ENCODE measurements at places on chromosomes 7 and 10.
A peak's percentile ranks its signal among the peaks of the same experiment; 100 is the strongest.

- no peak overlapping the region for H3K27ac ChIP-seq
- no peak for DNase-seq
- no peaks in the 10 kb centered on the region for H3K27me3 ChIP-seq
Observed at GRCh38 chr7:34675749-34676374, 17.8 kb downstream of the NPSR1 start.

GRCh38 chr10:1549591-1550290 is 187.6 kb downstream of the ADARB2 start:
- DNase-seq: peak; percentile 2
- no peak overlapping the region for H3K27ac ChIP-seq
- H3K27me3 ChIP-seq: peaks cover 4% of the 10 kb centered on the region
- H3K36me3 ChIP-seq: peaks cover 19% of the 10 kb centered on the region
- H3K4me3 ChIP-seq: no peak overlapping the region
- H3K4me1 ChIP-seq: peaks cover 23% of the 10 kb centered on the region

DNA sequence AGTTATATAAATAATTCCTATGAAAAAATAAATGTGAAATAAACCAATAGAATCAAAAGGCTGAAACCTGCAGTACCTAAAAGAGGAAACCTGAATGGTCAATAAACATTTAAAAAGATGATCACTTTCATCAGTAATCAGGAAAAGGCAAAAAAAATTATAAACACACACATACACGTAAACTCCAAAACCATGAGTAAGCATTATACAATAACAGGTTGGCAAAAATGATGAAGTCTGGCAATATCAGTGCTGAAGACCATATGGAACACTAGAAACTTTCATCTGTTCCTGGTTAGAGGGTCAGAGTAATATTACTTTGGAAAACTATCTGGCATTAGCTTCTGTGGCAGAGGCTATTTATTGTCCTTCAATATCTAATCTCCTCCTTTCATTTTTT is 38.5 kb downstream of the PTF1A start:
- no peaks in the 10 kb centered on the region for H3K27me3 ChIP-seq
- H3K27ac ChIP-seq: no peak overlapping the region
- no peaks in the 10 kb centered on the region for H3K36me3 ChIP-seq

DNA sequence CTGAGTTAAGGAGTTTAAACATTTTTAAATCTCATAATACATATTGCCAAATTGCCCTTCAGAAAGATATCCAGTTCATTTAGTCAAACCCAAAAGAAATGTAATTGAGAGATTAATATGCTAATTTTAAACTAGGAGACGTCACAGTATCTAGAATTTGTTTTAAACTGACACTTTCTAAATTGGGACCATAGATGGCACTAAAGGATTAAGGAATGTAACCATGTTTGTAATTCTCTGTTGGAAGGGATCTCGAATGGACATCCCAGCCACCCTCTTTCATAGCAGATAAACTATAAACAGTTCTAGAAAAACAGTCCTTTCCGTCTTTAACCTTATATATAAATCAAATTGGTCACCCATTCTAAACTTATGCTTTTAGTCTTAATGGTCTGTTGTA is 30.0 kb upstream of the SAMD9L start:
- no peak overlapping the region for H3K4me3 ChIP-seq
- DNase-seq: no peak
- no peaks in the 10 kb centered on the region for H3K27me3 ChIP-seq

DNA sequence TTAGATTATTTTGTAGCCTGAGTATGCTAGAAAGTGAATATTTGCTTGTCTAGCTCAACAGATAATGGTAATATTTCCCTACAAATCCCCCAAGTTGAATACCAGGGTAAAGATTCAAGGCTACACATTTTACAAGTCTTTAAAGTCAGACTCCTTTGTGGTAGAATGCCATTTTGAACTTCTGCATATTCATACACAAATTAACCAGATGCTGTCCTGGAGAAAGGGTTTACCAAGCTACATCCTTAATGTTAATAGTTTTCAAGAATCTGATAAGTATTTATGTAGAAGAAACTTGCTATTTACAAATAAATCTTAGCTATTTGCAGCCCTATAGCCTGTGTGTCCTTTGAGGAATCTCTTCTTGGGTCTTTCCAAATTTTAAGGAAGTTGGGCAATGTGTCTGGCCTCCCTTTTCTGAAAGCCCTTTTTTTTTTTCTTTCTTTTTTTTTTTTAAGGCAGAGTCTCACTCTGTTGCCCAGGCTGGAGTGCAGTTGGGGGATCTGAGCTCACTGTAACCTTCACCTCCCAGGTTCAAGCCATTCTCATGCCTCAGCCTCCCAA is 82.6 kb downstream of the CPEB3 start:
- no peak for DNase-seq
- no peaks in the 10 kb centered on the region for H3K27me3 ChIP-seq
- no peak overlapping the region for H3K4me3 ChIP-seq
- peaks cover 8% of the 10 kb centered on the region for H3K4me1 ChIP-seq

- DNase-seq: no peak
- peaks cover 10% of the 10 kb centered on the region for H3K27me3 ChIP-seq
- peaks cover 6% of the 10 kb centered on the region for H3K36me3 ChIP-seq
- H3K4me3 ChIP-seq: no peak overlapping the region
- H3K4me1 ChIP-seq: peaks cover 17% of the 10 kb centered on the region
Observed at GRCh38 chr7:5350600-5351385, 68.0 kb downstream of the SLC29A4 start.

- no peaks in the 10 kb centered on the region for H3K36me3 ChIP-seq
- H3K4me1 ChIP-seq: no peaks in the 10 kb centered on the region
- no peak overlapping the region for H3K27ac ChIP-seq
- DNase-seq: no peak
Observed at GRCh38 chr7:28497009-28497408, 84.7 kb downstream of the CREB5 start.

- DNase-seq: no peak
- peaks cover 13% of the 10 kb centered on the region for H3K4me1 ChIP-seq
- H3K27me3 ChIP-seq: peaks cover 2% of the 10 kb centered on the region
- H3K27ac ChIP-seq: no peak overlapping the region
Observed at GRCh38 chr7:29234438-29234837, 39.9 kb downstream of the CHN2 start.

DNA sequence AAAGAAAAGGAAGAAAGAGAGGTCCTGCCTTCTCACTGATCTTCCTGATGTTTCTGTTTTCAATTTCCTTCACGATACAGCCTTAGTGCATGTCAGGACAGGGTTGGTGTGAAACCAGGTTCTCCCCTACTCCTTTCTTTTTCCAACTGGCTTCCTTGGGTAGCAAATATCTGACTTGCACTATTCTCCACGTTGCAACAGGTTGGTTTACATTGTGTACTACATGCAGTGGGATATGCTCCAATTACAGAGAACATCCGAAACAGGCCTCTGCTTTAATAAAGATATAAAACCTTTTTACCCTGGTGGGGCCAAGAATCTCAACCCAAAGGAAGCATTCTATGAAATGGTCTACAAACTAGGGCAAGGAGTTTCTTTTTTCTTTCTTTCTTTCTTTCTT is 16.9 kb upstream of the CREB5 start:
- DNase-seq: no peak
- H3K36me3 ChIP-seq: no peaks in the 10 kb centered on the region
- no peak overlapping the region for H3K27ac ChIP-seq
- H3K4me1 ChIP-seq: no peaks in the 10 kb centered on the region

- H3K27ac ChIP-seq: no peak overlapping the region
- H3K36me3 ChIP-seq: no peaks in the 10 kb centered on the region
- H3K4me1 ChIP-seq: no peaks in the 10 kb centered on the region
- H3K27me3 ChIP-seq: peaks cover 3% of the 10 kb centered on the region
- H3K4me3 ChIP-seq: no peak overlapping the region
Observed at GRCh38 chr7:66442385-66442784, 186.3 kb upstream of the KCTD7 start.

GRCh38 chr7:116630357-116630756 is 41.6 kb upstream of the MET start:
- no peak overlapping the region for H3K4me3 ChIP-seq
- no peaks in the 10 kb centered on the region for H3K27me3 ChIP-seq
- no peak for DNase-seq
- no peaks in the 10 kb centered on the region for H3K36me3 ChIP-seq
- H3K27ac ChIP-seq: no peak overlapping the region

- peaks cover 52% of the 10 kb centered on the region for H3K4me1 ChIP-seq
- peaks cover 5% of the 10 kb centered on the region for H3K36me3 ChIP-seq
- H3K27me3 ChIP-seq: no peaks in the 10 kb centered on the region
- peak overlapping the region; percentile 65 for H3K27ac ChIP-seq
- H3K4me3 ChIP-seq: peak overlapping the region; percentile 67
Observed at GRCh38 chr7:107995184-107996071, 7.5 kb downstream of the LAMB1 start.

DNA sequence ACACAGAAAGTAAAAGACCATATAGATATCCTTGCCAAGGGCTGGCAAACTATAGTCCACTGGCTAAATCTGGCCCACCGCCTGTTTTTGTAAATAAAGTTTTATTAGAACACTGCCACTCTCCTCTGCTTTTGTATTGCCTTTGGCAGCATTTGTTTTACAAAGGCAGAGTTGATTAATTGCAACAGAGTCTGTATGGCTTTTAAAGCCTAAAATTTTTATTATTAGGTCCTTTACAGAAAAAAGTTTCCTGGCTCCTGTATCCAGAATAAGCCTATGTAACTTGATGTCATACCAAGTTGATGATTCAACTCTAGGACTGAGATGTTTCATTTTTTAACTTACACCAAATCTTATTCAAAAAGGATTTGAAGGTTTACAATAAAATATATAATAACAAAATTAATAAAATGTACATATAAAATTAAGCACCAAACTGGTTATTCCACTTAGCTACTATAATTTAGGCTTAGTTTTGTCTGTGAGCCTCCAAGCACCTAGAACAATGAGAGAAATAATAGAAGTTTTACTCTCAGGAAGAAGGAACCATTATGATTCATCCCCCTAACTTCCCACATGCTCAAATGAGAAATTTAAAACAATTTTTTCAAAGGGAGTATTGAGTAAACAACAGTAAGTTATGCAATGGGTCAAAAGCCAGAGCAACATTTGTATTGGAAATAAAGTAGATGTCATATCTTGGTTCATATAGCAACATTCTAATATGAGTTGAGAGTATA is 31.9 kb downstream of the CPED1 start:
- H3K27me3 ChIP-seq: no peaks in the 10 kb centered on the region
- no peak overlapping the region for H3K27ac ChIP-seq
- no peak overlapping the region for H3K4me3 ChIP-seq
- no peak for DNase-seq
- H3K36me3 ChIP-seq: no peaks in the 10 kb centered on the region
- H3K4me1 ChIP-seq: no peaks in the 10 kb centered on the region

DNA sequence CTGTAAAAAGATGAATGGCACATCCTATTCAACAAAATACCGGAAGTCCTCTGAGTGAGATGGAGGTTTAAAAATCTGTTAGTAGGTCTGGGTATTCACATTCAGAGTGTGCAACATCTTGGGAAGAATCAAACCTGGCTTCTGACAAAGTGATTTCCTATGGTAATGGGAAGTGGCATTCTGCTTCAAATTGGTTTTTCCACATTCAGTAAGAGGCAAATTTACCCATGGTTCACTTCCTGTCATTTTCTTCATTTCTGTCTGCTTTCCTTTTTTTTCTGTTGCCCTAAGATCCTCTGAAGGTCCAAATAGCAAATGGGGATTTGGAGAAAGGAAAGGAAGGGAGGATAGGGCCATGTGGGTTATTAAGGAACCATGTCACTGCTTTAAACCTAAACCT is 218.3 kb downstream of the DOCK4 start:
- peaks cover 10% of the 10 kb centered on the region for H3K36me3 ChIP-seq
- no peak overlapping the region for H3K4me3 ChIP-seq
- H3K27ac ChIP-seq: no peak overlapping the region
- H3K4me1 ChIP-seq: peaks cover 4% of the 10 kb centered on the region
- no peak for DNase-seq

- no peak overlapping the region for H3K27ac ChIP-seq
- H3K36me3 ChIP-seq: no peaks in the 10 kb centered on the region
- peaks cover 2% of the 10 kb centered on the region for H3K4me1 ChIP-seq
- no peak for DNase-seq
- no peak overlapping the region for H3K4me3 ChIP-seq
- H3K27me3 ChIP-seq: peaks cover 52% of the 10 kb centered on the region
Observed at GRCh38 chr7:155463114-155463811, 5.3 kb downstream of the EN2 start.

DNA sequence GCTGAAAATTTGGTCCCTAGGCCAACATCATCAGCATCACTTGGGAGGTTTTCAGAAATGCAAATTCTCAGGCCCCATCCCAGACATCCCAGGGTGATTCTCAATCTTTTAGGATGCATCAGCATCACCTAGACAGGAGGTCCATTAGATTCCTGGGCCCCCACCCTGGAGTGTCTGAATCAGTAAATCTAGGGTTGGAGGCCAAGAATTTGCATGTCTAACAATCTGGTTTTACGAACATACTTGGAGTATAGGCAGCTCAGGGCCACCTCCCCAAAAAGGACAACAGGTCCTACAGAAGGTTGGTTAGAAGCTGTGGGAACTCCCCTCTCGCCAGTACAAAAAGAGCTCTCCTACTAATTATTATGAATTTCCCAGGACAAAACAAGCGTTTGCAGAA is 15.5 kb downstream of the ZC3HAV1 start:
- H3K36me3 ChIP-seq: peaks cover 4% of the 10 kb centered on the region
- peaks cover 25% of the 10 kb centered on the region for H3K4me1 ChIP-seq
- H3K27me3 ChIP-seq: no peaks in the 10 kb centered on the region
- peak overlapping the region; percentile 30 for H3K4me3 ChIP-seq

- no peaks in the 10 kb centered on the region for H3K36me3 ChIP-seq
- H3K4me1 ChIP-seq: peaks cover 28% of the 10 kb centered on the region
- H3K27ac ChIP-seq: no peak overlapping the region
- no peak overlapping the region for H3K4me3 ChIP-seq
- DNase-seq: no peak
- H3K27me3 ChIP-seq: peaks cover 6% of the 10 kb centered on the region
Observed at GRCh38 chr7:2124604-2125345, 108.0 kb downstream of the MAD1L1 start.
